T-helper 1 cell (primary cell): ENCODE measurements at places on chromosomes 4 and X.

DNA sequence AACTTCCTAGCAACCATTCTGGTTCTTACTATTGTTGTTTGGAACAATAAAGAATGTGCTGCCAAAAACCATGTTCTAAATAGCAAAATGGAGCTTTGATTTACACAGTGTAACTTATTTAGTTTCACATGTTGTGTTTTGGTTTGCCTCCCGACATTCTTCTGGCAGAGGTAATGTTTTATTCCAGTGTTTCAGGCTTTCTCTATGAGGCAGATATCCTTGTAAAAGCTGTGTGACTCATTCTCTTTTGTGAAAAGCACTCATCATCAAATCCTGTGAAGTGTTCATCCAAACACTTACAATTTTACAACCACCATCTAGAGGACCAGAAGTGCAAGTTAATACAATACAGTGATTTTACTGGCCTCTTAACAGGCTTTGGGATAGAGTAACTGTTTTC is 219.0 kb upstream of the GIMD1 start:
- no peak for DNase-seq

DNA sequence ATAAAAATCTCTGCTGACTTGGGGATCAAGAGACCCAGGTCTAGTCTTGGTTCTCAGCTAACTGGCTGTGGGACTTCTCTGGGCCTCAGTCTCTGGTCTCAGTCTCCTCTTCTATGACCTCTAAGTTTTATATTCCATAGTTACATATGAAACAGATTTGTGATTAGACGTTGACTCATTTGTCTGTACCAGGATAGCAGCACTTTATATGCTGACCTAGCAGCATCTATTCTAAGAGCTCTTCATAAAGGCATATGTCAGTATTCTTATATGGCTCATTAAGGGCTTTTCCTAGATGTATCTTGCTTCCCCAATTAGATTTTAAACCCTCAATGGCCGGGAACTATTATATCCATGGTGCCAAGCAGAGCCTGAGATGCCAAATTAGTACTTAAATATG is 12.7 kb downstream of the GRPR start:
- no peak for DNase-seq

DNA sequence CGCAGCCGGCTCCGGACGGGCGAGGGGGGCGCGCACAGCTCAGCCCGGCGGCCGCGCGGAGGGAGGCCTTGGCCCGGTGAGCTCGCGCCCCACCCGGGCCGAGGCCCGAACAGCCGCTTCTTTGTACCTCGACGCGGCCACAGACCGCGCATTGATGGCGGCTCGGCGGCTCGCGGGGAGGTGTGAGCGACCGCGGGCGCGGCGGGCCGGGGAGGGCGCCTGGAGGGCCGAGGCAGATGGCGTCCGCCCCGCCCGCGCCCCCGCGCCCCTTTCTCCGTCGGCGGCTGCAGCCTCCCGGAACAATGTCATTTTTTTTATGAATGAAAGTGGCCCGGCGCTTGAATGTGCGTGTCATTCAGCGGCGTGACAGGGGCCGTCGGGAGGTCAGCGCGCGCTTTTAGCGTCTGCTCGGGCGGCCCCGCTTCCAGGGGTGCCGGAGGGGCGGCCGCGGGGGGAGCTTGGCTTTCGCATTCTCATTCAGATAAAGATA is 1.8 kb downstream of the FGFR3 start:
- no peak for DNase-seq

GRCh38 chrX:21606002-21606401 is 52.1 kb downstream of the KLHL34 start:
- DNase-seq: no peak

- no peak for DNase-seq
Observed at GRCh38 chr4:148171596-148171995, 270.6 kb downstream of the NR3C2 start.

DNA sequence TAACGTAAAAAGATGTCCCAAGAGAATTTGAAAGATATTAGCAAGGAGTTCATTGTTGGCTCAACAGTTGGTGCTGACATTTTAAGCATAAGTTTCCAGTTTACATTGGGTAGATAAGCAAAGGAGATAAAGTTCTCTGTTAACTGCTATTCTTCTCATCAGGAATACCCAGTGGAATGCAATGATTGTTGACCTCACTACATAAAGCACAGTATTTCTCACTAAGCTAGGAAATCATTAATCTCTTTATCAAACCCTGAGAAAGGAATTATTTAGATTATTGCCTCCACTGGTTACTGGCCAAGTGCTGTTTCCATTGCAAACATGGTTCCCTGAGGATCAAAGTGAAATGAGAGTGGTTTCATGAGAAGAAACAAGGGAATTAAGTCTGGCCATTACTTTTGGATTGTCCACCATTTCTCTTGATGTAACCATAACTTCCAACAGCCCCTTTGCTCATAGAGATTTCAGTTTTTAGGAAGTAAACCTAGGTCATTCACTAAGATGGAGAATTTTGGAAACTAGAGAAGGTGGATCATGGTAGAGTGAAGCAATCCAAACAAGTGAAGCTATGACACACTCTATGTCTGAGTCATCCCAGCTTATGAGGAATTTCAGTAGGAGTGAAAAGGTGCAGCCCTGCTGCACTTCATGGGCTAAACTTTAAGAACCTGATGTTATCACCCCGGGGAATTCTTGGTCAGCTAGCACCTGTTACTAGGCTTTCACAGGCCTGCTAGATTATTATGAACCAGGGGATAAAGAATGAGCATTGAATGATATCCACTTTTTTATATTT is 163.4 kb downstream of the AREG start:
- DNase-seq: no peak

DNA sequence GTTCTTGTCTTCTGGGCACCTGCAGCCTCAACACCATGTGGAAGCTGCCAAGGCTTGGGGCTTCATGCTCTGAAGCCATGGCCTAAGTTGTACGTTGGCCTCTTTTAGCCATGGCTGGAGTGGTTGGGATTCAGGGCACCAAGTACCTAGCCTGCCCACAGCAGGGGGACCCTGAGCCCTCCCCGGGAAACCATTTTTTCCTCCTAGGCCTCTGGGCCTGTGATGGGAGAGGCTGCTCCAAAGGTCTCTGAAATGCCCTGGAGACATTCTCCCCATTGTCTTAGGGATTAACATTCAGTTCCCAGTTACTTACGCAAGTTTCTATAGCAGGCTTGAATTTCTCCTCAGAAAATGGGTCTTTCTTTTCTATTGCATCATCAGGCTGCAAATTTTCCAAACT is 269.3 kb downstream of the NAP1L3 start:
- DNase-seq: no peak

- no peak for DNase-seq
Observed at GRCh38 chrX:73683236-73683859, 120.4 kb downstream of the CHIC1 start.

GRCh38 chr4:56843421-56843899 is 22.0 kb upstream of the SPINK2 start:
- DNase-seq: no peak

GRCh38 chr4:174438711-174439110 is 83.6 kb downstream of the HPGD start:
- DNase-seq: no peak

GRCh38 chr4:184475096-184475461 is 729 bp upstream of the IRF2 start:
- no peak for DNase-seq

DNA sequence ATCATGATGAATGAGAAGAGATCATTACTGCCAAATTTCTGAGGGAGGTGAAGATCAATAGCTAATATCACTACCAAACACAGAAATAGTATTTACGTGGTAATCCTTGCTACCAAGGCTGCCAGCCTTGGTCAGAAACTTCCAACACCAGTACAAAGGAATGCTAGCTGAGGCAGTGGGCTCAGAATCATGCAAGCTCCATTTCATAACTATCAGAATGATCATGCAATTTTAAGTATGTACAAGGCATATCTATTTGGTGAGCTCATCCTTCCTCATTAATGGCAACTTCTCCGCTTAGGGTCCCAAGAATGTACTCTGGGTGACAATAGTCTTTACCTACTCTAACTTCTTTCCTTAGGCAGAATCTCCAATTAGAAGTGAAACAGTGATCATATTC is 135.0 kb downstream of the GPC3 start:
- DNase-seq: no peak

DNA sequence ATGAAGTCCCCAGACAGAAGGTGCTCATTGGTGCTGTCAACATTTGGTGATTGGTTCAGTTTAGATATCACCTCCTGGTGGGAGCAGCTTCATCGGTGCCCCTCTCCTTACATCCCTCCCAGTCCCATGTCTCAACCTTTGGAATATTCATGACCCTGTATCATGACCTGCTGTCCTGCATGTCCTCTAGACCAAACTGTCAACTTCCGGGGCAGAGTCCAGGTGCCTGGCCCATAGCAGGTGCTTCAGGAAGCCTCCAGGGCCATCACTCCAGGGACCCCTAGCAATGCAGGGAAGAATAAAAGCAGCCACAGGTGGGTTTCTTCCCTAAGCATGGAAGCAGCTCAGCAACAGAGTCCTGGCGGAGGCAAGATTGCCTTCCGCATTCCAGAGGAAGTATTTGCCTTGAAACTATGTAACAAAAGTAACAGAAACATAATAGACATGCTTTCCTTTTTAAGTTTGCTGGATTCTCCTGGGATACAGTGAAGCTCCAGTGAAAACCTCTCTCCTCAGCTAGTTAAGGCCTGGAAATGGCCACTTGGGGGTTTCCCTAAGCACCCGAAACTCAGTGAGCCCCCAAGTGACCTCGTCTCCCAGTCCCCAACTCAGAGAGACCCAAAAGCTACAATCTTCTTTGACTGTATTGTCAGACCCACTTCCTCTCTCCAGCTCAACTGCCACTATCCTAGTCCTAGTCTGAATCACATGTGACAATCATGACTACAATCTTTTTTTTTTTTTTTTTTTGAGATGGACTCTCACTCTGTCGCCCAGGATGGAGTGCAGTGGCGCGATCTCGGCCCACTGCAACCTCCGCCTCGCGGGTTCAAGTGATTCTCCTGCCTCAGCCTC is 1.3 kb upstream of the ATP6AP1 start:
- DNase-seq: no peak

DNA sequence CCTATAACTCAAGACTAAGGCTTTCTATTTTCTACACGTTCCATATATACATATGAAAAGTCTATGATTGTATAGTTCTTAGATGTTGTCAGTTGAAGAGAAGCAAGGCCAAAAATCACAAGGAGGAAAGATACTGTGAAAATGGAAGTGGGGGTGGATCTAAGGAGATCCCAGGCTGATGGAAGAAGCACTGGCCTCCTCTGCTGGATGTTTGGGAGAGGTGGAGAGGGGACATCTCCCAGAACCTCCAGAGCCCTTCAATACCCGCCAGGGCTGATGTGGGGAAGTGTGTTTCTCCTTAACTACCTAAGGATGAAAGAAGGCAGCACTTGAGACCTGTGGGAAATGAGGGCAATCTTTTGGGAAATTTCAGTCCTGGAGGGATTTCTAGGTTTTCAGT is 67.4 kb downstream of the RASGEF1B start:
- no peak for DNase-seq

DNA sequence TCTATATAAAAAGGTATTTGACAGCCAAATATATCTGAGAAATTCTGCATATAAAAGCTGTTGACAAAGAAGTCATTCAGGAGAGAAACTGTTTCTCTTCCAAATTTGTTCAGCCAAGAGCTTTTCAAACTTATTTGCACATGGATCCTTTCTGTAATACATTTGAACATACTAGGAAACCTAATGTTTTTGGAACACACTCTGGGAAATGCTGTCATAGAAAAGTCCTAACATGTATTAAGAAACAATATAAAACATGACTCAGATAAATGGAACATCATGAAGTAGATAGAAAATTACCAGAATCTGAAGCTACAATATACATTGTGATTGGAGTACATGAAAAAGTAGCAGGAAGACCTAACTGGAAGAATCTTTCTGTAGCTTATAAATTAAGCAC is 781.5 kb upstream of the EPHA5 start:
- DNase-seq: no peak

GRCh38 chr4:27692158-27692557 is 831.5 kb downstream of the STIM2 start:
- peak; percentile 0 for DNase-seq

DNA sequence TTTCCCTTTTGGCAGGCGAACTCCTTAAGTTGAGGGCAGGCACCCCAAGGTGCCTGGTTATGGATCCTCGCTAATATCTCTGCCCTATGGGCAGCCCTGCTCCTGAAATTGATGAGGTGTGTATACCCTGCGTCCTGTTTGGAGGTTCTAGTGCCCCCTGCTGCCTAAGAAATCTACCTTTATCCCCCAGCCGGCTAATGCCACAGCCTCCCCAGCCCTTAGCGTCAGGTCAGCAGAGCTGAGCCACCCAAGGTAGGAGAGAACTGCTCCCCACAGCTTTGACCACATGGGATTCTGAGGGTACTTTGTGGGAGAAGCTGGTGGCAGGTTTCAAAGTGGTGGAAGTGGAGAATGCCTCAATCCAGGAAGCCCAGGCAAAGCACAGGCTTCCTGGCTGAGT is 50.8 kb downstream of the ANAPC4 start:
- DNase-seq: no peak

- DNase-seq: peak; percentile 61
Observed at GRCh38 chrX:130082244-130083106, 27.8 kb downstream of the ELF4 start.

DNA sequence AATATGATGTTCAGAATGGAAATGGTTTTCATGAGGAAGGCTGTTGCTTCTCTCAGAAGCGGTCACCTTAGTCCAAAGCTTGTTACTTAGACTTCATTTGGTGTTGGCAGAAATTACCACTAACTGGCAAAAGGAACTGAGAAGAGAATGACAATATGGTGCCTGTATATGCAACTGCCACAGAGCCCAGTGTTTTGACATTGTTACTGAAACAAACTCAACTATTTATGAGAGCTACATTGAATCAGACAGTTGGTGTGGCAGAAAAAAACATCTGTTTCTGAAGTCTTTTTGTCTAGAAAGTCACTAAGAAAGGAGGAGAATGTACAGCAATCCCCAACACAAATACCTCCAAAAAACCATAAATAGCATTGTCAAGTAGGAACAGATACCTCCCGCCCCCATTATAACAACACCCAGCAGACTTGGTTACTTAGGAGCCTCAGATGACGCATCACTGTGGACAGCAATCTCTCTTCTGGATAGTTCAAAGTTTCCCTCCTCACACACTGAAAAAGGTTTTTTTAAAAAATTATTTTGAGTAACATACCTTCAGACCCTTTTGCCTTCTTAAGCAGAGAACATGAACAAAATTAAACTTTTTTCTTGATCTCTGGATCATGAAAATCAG is 92.2 kb downstream of the MAML3 start:
- no peak for DNase-seq
